Activated T-helper 17 cell treated with anti-CD3 and anti-CD28 coated beads, Interleukin-2, amount 50 U/mL, for 72 hours (primary cell): ENCODE measurements at places on chromosomes 7 and 10. TPM values are rescaled to one million over a fixed set of nuclear protein-coding genes. Genes with fewer than 3 reads are reported as not detected.

HOXA7 gene
- not detected for total RNA-seq

AKR1C8 gene
- total RNA-seq = 0.26 TPM

SNCG gene
- not detected for total RNA-seq

NKX1-2 gene
- not detected for total RNA-seq

ACSL5 gene
- total RNA-seq = 56.6 TPM

POU6F2 gene
- total RNA-seq = 0.22 TPM

MBL2 gene
- not detected for total RNA-seq

PTER gene
- total RNA-seq = 29.2 TPM

DNA sequence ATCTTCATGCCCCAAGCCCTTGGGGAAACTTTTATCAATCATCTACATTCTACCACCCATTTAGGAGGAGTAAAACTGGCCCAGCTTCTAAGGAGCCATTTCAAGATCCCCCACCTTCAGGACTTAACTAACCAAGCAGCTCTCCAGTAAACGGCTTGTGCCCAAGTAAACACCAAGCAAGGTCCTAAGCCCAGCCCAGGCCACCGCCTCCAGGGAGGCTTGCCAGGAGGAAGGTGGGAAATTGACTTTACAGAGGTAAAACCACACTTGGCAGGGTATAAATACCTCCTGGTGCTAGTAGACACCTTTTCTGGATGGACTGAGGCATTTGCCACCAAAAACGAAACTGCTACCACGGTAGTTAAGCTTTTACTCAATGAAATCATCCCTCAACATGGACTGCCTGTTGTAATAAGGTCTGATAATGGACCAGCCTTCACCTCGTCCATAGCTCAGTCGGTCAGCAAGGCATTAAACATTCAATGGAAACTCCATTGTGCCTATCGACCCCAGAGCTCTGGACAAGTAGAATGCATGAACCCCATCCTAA, 5.6 kb downstream of the AKR1B15 start:
- no peak for ATAC-seq

DNA sequence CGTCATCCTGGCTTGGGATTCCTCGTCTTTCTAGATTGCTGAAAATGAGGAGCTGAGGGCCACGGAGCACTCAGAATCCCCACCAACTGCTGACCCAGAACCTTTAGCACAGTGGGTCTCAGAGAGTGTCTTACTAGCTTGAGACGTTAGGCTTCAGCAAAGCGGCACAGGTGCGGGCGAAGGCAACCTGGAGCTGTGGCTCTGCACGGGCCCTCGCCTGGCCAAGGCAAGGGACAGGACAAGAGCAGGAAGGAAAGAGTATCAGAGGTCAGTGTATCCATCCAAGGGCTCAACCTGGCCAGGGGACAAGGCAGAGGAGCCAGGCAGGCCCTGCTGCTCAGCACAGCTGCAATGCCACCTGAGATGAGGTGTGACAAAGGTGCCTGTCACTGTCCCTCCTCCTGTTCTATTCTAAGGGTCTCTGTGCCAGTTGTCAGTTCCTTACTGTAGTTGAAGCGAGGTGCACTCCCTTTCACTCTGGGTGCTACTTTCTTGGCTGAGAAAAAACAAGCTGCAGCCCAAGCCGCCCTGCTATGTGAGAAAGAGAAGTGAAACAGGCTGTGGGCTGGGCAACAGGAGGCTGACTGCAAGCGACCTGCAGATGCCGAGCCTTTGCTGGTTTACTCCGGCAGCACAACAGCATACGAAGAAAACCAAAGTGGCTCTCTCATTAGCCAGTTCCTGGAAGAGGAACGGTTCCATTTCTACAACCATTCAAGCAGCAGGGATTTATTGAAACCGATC, 33.3 kb upstream of the KDM7A start:
- peak; percentile 48 for ATAC-seq

DNA sequence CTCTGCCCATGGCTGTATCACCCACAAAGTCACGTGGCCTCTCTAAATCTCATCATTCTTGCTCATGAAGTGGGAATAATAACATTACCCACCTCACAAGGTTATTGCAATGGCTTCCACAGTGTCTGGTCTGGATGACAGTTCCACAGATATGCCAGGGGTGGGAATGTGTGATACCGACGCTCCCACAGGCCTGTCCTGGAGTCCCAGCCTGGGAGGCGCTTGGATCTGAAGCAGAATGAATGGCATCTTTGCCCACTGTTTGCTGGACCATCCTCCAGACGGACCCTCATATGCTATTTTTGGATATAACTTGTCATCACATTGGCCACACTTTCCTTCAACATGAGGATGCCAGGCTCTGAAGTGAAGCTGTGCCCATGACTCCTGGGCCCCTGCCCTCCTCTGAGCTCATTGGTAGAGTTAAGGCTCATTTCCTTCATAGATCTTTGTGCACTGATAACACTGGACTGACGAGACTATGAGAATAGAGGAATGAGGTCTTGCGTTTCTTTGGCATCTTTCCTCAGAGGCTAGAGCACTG, 279.8 kb upstream of the ZNF32 start:
- no peak for ATAC-seq

GRCh38 chr7:106139265-106140251, 27.4 kb upstream of the SYPL1 start:
- no peak for ATAC-seq

GRCh38 chr7:79528421-79528820, 75.0 kb upstream of the MAGI2 start:
- ATAC-seq = no peak

DNA sequence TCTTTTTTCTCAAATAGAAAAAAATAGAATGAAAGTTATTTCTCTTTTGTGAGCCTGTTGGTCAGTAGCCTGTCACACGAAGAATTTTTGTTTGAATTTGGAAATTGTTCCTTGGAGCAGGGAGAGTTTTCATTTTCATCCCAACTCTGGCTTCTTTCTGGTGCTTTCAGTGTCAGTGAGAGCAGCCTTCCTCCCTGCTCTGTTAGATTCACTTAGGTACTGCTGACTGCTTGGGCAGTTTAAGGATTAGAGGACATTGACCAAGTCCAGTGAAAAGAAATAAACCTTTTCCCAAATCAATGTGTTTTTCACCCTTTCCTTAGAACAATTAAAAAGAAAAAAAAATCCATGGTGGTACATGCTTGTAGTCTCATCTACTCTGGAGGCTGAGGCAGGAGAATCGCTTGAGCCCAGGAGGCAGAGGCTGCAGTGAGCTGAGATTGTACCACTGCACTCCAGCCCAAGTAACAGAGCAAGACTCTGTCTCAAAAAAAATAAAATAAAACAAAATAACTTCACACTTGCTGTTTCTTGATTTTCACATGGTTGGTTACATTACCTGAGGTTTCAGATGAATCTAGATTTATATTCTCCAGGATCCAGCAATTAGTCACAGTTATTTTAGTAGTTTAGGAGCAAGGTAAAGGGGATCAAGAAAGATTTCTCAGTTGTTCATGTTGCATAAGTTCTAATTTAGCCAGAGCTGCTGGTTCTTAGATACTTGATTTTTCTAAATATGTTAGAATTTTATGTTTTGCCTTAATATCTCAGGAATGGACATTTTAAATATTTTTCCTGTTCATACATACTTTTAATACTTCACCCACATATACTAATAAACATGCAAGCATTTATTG, 63.1 kb downstream of the ZNRF2 start:
- peak; percentile 33 for ATAC-seq

DNA sequence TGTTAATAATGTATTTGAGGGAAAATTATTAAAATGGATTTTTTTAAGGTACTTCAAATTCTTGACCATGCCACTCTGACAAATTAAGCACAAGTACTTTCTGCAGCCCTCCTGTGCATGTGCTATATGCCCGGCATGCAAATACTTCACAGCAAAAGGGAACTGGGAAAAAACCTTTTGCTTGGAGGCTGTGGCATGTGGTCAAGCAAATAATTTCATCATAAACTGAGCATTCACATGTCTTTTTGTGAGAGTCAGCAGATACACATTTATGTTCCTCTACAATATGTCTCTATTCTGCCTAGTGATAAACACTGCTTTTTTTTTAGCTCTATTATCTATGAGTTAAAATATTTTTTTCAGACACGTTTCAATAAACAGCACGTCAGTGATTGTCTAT, 53.7 kb upstream of the SEMA3A start:
- no peak for ATAC-seq

DNA sequence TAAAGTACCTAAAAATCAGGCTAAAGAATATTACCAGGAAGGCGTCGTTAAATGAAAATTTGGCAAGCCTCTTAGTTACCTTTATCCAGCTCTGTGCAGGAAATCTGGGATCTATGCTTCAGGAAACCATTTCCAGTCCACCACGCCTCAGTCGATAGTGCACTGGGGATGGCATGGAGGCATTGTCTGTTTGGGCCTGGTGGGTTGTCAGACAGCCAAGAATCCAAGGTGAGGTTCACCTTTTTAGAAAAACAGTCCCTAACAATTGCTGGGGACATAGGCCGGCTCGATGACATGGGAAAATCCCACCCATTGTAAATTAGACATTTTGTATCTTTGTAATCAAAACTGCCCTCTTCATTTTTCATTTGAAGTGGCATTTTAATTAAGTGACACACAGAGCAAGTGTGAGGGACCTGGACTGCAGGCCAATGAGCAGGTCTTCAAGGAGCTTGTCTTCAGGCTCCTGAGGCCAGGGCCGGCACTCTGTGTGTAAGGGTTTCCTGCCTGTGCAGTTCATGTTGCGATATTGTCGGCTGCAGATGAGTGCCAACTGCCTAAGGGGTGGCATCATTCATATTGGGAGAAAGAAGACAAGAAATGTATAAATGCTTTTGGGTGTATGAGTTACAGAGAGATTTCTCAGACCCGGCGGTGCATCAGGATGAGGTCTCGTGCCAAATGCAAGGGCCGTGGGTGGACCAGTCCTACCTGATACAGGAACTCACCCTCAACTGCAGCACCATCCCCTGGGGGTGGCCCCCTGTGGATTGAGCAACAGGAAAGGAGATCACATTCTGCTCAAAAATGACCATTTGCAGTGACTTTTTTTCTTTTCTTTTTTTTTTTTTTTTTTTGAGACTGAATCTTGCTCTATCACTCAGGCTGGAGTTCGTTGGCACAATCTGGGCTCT, 80.8 kb downstream of the PTPRE start:
- no peak for ATAC-seq

GRCh38 chr10:83931669-83932068, 207.6 kb upstream of the GHITM start:
- ATAC-seq = no peak

GRCh38 chr7:1927937-1928644, 258.0 kb downstream of the ELFN1 start:
- ATAC-seq = no peak

- ATAC-seq = no peak
Observed at GRCh38 chr7:48887500-48887899, 36.8 kb upstream of the CDC14C start.

DNA sequence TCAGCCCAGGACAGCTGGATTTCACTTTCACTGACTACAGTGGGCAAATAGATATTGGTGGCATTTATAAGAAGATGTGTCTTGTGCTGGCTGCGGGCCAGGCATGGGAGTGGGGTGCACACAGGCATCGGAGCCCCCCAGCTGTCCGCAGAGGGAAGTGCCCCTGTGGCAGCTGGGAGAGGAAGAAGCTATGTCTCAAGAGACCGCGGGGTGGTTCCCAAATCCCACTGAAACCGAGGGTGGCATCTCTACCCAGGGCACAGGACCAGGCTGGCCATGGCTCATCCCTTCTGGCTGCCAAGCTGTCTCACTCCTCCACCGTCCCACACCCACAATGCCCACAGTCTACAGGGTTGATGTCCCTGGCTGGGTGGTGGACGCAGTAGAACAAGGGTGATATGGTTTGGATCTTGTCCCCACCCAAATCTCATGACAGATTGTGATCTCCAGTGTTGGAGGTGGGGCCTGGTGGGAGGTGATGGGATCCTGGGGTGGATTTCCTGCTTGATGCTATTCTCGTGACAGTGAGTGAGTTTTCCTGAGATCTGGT, 94.8 kb downstream of the TCERG1L start:
- ATAC-seq = no peak

- ATAC-seq = no peak
Observed at GRCh38 chr10:22133749-22134624, 83.8 kb downstream of the EBLN1 start.

DNA sequence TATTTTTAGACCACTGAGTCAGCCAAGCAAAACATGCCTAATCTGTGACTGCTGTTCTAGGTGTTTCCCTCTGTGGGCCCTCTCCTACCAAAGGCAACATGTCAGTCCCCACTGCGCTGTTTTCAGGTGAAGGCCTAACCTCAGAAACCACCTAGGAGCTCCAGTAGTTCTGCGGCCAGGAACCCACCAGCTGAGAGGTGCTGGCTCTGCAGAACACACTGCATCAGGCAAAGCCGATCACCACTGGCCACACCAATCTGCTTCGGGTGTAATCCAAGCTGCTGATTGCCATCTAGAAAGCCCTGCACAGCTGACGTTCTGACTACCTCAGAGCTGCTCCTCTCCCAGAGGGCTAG, 14.9 kb downstream of the CAMK2G start:
- peak; percentile 78 for ATAC-seq

DNA sequence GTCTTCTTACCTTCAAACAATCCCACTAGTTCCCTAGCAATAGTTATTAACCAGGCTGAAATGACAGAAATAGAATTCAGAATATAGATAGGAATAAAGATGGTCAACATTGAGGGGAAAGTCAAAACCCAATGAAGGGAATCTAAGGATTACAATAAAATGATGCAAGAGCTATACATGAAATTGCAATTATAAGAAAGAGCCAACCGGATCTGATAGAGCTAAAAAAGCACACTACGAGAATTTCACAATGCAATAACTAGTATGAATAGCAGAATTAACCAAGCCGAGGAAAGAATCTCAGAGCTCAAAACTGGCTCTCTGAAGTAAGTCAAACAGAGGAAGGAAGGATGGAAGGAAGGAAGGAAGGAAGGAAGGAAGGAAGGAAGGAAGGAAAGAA, 288.7 kb upstream of the KCND2 start:
- ATAC-seq = no peak

DNA sequence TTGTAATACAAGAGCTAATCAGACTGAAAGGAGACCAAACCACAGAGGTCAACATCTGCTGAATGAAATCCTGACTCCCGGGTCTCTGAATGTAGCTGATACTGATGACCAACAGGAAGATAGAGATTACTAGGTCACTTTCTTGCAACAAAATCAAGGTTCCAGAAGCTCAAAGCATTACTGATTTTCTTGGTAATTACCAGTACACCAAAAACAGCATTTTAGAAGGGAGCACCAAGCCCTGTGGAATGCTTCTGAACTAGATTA, 177.7 kb downstream of the SLC25A13 start:
- ATAC-seq = no peak

GRCh38 chr7:131288450-131288849, 39.2 kb upstream of the MKLN1 start:
- no peak for ATAC-seq

GRCh38 chr7:75953931-75954330, 39.0 kb downstream of the POR start:
- ATAC-seq = no peak

DNA sequence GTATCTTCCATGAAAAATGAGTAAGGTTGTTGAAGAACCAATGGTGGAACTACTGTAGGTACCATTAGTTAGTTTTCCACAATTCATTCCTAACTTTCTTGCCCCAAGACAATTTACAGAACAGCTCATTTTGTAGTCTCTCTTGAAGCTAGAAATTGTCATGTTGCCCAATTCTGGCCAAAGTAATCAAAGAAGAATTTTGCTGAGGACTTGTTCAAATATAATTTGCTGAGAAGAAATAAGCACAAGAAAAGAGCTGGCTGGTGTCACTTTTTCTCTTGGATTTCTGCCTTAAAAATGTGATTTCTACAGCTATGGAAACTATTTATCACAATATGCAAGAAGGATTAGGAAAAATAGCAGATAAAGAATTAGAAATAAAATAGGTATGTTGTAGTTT, 199.2 kb upstream of the SEMA3A start:
- no peak for ATAC-seq
